ENCODE measurements at places on chromosomes 6 and 20.

GRCh38 chr6:25175681-25176080 is 103.5 kb upstream of the CARMIL1 start:
- DNase-seq, result no peak

- no peak for DNase-seq
Measured at GRCh38 chr6:20778912-20779311, 244.7 kb downstream of the CDKAL1 start.

DNA sequence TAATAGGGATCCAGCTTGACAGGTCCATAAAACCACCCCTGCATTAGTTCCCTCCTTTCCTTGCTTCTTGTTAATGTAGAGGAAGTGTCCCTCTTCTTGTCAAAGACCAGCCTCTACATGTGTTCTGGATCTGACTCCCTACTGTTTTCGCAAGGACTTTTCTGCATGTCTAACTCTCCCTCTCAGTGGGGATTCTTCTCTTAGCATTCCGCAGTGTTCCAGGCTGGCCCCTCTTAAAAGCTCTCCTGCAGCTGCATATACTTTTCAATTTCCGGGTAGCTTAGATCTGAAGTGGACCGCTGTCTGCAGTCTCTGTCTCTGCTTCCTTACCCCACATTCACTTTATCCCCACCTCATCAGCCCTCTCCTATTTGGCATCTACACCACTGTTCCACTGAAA is 96.1 kb upstream of the MAN1A1 start:
- DNase-seq, result no peak

GRCh38 chr6:35497571-35498421 is 917 bp upstream of the TEAD3 start:
- DNase-seq, result peak; percentile 34

GRCh38 chr6:26362093-26362835 is 2.7 kb upstream of the BTN3A2 start:
- DNase-seq, result no peak

Data from activated T-helper 9 cell treated with anti-CD3 and anti-CD28 coated beads, Interleukin-2, amount 50 U/mL, for 16 hours (primary cell).